ENCODE measurements at places on chromosomes 4 and X.
A peak's percentile ranks its signal among the peaks of the same experiment; 100 is the strongest.

- ATAC-seq, result no peak
Measured at GRCh38 chr4:115844180-115844579, 730.8 kb upstream of the NDST4 start.

DNA sequence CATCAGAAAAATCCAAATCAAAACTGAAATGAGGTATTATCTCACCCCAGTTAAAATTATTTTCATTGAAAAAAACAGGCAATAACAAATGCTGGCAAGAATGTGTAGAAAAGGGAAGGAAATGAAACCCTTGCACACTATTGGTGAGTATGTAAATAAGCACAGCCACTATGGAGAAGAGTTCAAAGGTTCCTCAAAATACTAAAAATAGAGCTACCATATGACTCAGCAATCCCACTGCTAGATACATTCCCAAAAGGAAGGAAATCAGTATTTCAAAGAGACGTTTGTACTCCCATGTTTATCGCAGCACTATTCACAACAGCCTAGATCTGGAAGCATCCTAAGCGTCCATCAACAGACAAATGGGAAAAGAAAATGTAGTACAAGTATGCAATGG, 932.4 kb downstream of the PCDH18 start:
- ATAC-seq, result no peak

- ATAC-seq, result no peak
Measured at GRCh38 chrX:130304587-130305368, 34.9 kb upstream of the SLC25A14 start.

- ATAC-seq, result peak; percentile 48
Measured at GRCh38 chr4:73998040-73999011, at the start of gene CXCL5. CXCL5 (minus strand) TSS chr4:73998677; CDS start chr4:73998581, 96 bp downstream.

GRCh38 chr4:149489321-149489720, 326.3 kb downstream of the IQCM start:
- no peak for ATAC-seq

DNA sequence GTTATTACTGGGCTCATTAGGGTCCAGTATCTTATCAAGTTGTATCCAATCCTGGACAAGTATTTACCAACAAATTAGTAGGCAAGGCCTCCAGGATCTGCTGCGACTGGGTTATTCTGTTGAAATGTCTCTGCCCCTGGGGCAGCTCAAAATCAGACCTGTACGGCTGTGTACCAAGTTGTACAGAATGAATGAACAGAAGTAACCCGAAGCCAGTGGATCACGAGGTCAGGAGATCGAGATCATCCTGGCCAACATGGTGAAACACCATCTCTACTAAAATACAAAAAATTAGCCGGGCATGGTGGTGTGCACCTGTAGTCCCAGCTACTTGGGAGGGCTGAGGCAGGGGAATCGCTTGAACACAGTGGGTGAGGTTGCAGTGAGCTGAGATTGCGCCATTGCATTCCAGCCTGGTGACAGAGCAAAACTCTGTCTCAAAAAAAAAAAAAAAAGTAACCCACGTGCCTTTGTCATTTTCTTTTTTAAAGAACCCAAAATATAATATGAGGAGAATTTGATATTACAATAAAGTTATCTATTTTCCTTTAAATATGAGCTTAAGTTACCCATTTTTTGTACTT, 127.3 kb downstream of the CBR4 start:
- ATAC-seq, result no peak

- no peak for ATAC-seq
Measured at GRCh38 chr4:149344436-149344835, 471.2 kb downstream of the IQCM start.

DNA sequence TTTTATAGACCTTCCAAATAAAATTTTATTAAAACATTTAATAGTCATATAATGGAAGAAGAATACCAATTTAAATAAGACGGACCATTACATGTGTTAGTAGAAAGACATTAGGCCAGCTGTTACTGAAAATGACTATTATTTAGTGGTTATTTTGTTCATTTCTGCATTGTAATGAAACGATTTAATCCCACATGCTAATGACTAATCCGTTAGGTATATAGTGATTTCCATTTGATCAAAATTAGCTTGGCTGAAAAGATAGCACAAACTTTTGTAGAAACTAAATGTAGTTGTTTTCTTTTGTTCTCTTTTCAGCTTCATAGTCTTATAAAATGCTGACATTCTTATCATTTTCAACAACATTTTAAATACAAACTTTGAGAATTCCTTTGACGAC, 556.1 kb upstream of the TENM3 start:
- no peak for ATAC-seq

- ATAC-seq, result no peak
Measured at GRCh38 chr4:67922697-67923096, 38.9 kb upstream of the TMPRSS11D start.

Data from stimulated activated memory B cell treated with anti-CD40 and anti-IgM and Interleukin-4, amounts not matched to agents 10 μg/mL and 1 μg/mL and 100 μg/mL, for 72 hours (primary cell).